GM12878 (cell line): ENCODE measurements at places on chromosomes 12 and 14.

GRCh38 chr12:49553512-49554088, 14.3 kb downstream of the MCRS1 start:
- DNase-seq = no peak
- H3K27ac ChIP-seq = no peak overlapping the region
- H3K27me3 ChIP-seq = peaks cover 6% of the 10 kb centered on the region
- H3K4me3 ChIP-seq = no peak overlapping the region
- H3K4me1 ChIP-seq = no peaks in the 10 kb centered on the region
- peaks cover 7% of the 10 kb centered on the region for H3K36me3 ChIP-seq

GRCh38 chr12:119207063-119207560, 28.4 kb downstream of the HSPB8 start:
- no peaks in the 10 kb centered on the region for H3K4me1 ChIP-seq
- H3K4me3 ChIP-seq = no peak overlapping the region
- H3K27me3 ChIP-seq = no peaks in the 10 kb centered on the region
- no peaks in the 10 kb centered on the region for H3K36me3 ChIP-seq
- H3K27ac ChIP-seq = no peak overlapping the region
- no peak for DNase-seq

DNA sequence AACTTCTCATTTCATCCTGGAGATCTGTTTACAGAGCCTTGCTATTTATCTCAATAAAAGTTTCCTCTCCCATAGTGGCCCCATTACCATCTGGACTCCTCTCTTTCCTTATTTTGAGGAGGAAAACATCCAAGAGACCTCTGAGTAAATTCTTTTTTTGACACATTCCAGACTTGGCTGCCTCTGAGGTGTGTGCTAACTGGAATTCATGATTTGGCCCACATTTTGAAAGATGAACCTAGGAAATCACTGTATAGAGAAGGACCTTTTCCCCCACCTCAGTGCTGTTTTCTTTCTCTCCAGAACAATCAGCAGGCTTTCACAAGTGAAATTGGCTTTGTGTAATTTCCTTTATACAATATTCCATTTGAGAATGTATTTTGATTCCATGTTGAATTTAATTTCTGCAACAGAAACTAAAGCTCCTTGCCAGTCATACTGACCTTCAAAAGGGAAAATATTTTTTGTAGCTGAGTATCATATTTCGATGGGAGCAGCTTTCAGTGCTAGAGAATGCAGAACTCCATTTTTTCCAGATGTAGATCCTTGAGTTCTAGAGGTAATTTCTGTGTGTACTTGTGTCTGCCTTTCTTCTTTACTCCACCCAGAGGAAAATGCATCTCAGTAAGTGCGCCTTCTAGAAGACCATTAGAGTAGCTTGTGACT, 244.9 kb upstream of the RGS6 start:
- no peak for DNase-seq
- peaks cover 9% of the 10 kb centered on the region for H3K36me3 ChIP-seq
- H3K4me1 ChIP-seq = no peaks in the 10 kb centered on the region
- no peak overlapping the region for H3K4me3 ChIP-seq
- no peak overlapping the region for H3K27ac ChIP-seq
- no peaks in the 10 kb centered on the region for H3K27me3 ChIP-seq

GRCh38 chr14:39138440-39138839, 24.3 kb downstream of the GEMIN2 start:
- H3K4me1 ChIP-seq = no peaks in the 10 kb centered on the region
- DNase-seq = no peak
- H3K27ac ChIP-seq = no peak overlapping the region

- H3K4me1 ChIP-seq = peaks cover 46% of the 10 kb centered on the region
- H3K36me3 ChIP-seq = no peaks in the 10 kb centered on the region
- no peak overlapping the region for H3K4me3 ChIP-seq
Observed at GRCh38 chr12:93242154-93242972, 135.4 kb upstream of the NUDT4 start.

- H3K36me3 ChIP-seq = no peaks in the 10 kb centered on the region
- H3K4me1 ChIP-seq = peaks cover 10% of the 10 kb centered on the region
- 0 out of 2 replicates have a peak overlapping the region, but pooled peaks have one; percentile 1 for H3K27ac ChIP-seq
- DNase-seq = peak; percentile 58
- no peak overlapping the region for H3K4me3 ChIP-seq
Observed at GRCh38 chr12:10243818-10244520, 31.3 kb downstream of the GABARAPL1 start.
